ENCODE measurements at places on chromosomes 5 and 9.

- DNase-seq = no peak
These were observed 1046.7 kb downstream of the CDH9 start for GRCh38 chr5:25991639-25992038.

DNA sequence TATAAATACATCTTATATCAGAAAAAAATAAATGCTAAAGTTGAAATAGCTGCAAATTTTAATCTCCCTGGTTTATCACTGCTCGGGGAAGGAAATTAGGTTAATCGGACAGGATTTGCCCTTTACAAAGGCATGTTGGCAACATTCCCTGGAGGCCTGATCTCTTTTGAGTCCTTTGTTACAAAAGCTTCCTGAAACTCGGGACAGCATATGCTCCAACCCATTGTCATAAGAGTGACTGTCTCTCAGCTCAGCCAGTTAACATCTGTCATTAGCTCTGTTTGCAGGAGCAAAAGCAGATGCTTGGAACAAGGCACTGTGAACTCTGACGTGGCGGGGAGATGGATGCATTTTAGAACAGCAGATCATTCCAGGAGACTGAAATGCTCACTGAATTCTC, 80.6 kb downstream of the MYO10 start:
- DNase-seq = no peak

DNA sequence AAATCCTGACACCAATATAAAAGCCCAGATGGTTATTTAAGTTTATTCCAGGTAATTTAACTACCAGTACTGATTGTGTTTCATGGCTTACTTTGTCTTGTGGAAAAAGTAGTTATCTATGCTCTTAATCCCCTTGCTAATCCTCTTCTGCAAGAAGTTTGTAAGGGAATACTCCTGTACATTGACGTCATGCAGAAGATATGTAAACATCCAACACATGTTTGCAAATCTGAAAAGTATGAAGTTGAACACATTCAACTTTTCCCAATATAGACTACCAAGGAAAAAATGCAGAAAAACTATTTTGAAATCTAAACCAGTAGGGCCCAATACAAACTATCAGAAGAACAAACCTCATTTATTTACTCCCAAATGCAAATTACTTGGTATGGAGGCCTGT, 56.3 kb upstream of the ELL2 start:
- DNase-seq = no peak

DNA sequence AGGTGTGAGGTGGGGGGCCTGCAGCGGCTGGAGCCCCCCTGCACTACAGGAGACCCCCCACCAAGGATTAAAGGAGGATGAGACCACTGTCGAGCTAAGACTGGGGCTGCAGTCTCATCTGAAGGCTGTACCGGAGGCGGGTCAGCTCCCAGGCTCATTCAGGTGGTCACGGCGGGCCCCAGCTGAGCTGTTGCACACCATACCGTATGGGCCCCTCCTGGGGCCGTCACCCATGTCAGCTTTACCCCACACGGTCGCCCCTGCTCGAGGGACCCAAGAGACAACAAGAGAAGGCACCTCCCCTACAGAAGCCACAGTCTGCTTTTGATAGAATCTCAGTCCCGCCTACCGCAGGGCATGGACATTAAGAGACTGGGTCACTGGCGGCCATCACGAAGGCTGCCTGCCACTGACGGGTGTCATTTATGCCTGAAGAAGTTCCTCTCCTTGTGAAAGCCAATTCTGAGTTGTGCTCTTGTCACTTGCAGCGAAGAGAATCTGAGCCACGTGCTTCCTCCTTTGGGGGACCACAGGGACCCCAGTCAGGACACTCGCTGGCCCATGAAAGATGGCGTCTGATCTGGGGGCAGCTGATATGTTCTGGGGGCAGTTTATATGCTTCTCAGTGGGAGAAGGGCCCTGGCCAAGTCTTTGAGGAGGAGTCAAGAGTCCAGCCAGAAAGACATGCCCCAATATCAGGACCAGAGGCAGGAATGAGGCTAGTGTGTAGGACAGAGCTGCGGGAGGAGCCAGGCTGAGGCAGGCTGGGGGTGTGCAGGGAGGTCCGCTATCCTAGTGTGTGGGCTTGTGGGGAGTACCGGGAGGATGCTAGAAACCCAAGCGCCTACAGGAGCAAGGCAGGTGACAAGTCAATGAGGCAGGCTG, 102.4 kb downstream of the ZNF354C start:
- no peak for DNase-seq

GRCh38 chr5:176621661-176622079, 8.7 kb downstream of the SNCB start:
- no peak for DNase-seq

DNA sequence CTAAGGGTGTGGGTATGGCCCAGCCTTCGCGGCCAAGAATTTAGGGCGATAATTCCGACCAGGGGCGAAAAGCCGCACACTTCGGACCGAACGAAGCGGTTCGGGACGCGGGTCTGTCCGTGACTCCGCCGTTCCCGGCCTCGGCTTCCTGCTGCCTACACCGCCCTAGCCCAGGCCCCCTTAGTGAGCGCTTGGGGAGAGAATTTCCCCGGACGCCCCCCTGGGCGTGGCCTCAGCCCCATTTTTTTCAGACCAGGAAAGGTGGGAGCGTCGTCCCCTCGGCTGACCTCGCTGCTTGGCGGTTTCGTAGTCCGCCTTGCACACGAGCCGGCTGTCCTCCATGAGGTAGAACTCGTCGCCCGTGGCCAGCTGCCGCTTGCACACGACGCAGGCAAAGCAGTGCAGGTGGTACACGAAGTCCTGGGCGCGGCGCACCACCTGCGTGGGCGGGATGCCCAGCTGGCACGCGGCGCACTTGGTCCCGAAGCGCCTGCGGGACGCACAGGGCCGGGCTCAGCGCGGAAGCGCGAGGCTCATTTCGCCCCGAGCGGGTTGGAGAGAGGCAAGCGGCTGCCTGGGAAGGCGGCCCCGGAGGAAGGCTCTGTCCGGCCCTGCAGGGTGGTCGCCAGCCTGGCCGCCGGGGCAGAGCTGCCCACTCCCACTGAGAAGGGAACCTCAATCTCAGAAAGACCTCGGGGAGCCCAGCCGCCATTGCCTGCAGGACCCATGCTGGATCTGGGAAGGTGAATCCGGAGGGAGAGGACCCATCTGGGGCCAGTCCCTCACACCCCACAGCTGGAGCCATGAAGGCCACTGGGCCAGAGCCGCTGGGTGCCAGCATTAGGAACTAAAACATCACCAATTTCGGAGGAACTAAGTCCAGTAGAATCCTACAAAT, 5.3 kb downstream of the LHX3 start:
- no peak for DNase-seq

GRCh38 chr5:123285122-123286023, 137.8 kb downstream of the CEP120 start:
- DNase-seq = no peak

GRCh38 chr5:115684513-115685037, 58.7 kb upstream of the TMED7 start:
- DNase-seq = no peak
